ENCODE measurements at places on chromosomes 7 and 10. TPM values are rescaled to one million over a fixed set of nuclear protein-coding genes. Genes with fewer than 3 reads are reported as not detected.

TBX20 gene
- 1.1 TPM for total RNA-seq

OPN4 gene
- total RNA-seq, result 0.23 TPM

PRPS1L1 gene
- not detected for total RNA-seq

BTBD16 gene
- 0.37 TPM for total RNA-seq

C10orf62 gene
- total RNA-seq, result 0.45 TPM

ANKRD30A gene
- not detected for total RNA-seq

CYP2W1 gene
- total RNA-seq, result 0.63 TPM

SFXN4 gene
- total RNA-seq, result 18.3 TPM

ACTL6B gene
- not detected for total RNA-seq

GRCh38 chr7:13981070-13981469, 8.4 kb downstream of the ETV1 start:
- DNase-seq, result peak; percentile 89

DNA sequence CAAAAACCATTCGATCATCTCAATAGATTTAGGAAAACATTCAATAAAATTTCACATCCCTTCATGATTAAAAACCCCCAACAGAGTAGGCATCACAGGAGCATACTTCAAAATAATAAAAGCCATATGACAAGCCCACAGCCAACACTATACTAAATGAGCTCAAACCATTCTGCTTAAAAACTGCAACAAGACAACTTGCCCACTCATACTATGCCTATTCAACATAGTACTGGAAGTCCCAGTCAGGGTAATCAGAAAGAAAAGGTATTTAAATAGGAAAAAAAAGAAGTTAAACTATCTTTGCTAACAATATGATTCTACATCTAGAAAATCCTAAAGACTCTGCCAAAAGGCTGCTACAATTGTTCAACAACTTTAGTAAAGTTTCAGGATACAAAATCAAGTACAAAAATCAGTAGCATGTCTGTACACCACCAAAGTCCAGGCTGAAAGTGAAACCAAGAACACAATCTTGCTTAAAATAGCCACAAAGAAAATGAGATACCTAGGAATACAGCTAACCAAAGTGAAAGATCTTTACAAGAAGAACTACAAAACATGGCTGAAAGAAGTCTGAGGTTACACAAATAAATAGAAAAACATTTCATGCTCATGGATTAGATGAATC, 882.6 kb downstream of the GRM8 start:
- no peak for DNase-seq

- DNase-seq, result no peak
These were observed 237.4 kb downstream of the ELMO1 start for GRCh38 chr7:37211097-37211880.

DNA sequence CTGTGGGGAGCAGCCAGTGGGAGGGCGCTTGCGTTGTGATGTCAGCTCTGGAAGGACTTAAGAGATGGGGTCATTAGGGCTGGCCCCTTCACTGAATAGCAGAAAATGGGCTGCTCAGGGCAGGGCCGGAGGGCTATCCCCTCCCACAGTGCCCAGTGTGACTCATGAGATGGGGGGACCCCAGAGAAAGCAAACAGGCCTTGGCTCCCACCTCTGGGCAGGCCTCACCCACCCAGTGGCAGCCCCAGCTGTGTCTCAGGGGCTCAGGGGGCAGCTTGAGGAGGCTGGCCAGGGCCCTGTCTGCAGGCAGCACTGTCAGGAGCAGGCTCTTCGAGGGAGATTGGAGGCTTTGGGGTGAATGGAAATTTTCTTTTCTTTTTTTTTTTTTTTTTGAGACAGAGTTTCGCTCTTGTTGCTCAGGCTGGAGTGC, 168.3 kb downstream of the SLIT1 start:
- DNase-seq, result no peak

GRCh38 chr10:74234569-74234968, 83.5 kb downstream of the ADK start:
- DNase-seq, result no peak

DNA sequence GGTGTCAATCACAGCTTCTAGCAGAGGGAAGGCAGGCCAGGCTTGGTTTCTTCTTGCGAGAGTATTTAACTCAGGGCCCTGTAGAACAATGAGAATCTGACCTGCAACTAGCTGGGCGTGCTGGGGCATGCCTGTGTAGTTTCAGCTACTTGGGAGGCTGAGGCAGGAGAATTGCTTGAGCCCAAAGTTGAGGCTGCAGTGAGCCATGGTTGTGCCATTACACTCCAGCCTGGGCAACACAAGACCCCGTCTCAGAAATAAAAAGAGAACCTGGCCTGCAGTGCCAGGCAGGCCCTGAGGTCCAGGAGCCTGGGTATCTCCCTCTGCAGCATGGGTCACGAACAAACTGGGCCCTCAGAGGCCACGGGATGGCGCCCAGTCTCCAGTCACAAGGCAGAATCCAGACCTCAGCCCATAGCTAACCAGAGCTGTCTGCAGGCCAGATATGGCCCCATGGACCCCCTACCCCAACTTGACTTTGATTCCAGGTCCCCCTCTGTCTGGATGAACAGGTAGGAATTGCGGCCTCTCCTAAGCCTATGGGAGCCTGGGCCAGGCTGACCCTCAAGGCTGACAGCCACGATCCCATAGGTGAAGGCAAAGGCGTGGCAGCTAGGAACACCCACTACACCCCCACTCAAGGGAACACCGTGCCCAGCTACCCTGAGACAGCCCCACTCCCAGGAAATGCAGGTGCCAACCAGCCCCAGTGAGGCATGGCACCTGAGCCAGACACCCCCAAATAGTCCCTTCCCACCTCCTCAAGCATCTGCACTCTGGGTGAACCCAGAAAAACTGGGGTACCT, 102.7 kb upstream of the TNRC18 start:
- peak; percentile 46 for DNase-seq

- no peak for DNase-seq
These were observed 196.3 kb downstream of the CDCA7L start for GRCh38 chr7:21749378-21749777.

DNA sequence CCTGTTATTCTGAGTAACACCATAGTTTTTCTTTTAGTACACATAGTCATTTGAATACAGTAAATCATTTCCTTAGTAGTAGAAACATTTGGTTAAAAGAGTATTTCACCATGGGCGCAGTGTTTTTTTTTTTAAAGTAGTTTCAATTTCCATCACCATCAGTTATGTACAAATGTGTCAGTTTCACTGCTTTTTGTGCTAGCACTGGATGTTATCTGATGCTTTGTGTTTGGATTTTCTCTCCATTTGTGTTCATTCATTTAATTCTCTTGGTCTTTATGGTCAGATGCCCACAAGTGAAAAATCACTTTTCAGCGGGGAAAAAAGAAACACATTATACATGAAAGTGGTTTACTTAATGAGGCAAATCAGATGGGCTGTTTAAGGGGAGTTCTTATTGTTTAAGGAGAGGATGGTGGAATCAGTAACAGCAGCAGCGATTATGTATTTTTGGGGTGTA, 16.0 kb upstream of the HK1 start:
- DNase-seq, result no peak

DNA sequence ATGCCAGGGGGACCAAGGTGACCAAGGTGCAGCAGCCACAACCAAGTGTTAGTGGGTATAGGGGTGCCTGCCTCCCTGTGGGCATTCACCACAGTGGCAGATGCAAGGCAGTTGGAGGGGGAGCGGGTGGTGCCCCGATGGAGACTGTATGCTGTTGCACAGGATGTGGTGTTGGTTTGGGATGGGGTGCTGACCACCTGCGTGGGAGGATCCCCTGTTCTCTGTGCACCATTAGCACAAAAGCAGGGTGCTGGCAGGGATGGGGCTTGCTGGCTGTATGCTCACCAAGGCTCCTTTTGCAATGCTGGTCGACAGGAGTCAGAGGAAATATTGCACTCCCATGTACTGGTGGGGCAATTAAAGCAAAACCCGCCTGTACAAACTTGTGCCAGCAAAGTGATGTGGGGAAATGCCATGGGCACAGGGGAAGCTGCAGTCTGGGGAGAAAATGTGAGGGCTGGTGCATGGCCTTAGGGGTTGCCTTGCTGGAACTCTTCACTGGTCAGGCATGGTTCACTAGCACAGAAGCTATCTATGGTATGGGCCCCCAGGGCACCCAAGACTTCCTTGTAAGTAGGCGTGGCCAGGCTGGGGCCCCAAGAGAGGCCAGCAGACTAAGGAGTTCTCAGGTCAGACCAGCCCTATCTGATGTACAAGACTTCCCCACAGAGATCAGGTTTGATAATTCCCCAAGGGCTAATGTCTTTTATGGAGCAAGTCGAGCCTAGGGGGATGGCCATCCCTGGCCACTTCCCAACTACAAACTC, 51.9 kb upstream of the GNAT3 start:
- peak; percentile 95 for DNase-seq

GRCh38 chr7:100681491-100682227, 8.1 kb downstream of the GNB2 start:
- DNase-seq, result no peak

DNA sequence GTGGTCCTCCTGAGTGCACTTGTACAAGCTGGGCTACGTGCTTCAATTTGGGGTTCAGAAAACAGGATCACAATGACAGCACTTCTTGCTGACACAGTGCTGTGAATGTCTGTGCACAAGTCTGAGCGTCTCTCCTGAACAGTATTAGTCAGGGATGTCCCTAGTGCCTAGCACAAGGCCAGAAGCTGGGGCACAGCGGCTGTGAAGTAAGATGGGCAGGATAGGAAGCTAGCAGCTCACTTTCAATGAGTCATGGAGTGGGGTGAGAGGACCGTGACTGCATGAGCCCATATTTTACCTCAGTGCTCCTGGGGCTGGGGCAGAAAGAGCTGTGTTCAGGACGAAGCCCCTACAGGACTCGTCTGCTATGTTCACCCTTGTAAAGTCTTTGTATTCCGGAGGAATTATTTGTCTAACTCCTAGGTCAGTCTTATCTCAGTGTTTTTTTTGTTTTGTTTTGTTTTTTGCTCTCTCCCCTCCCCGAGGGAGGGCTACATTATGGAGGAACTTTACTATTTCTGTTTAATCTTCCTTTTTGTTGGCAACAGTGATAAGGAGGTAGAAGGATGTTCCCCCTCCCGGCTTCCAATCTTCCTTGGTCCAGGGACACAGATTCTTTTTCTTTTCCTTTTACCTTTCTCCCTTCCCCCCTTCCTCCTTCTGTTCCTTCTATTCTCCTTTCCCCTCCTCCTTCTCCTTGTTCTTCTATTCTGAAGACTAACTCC, 2.8 kb upstream of the LRMDA start:
- no peak for DNase-seq

GRCh38 chr10:45372251-45372951, 1.6 kb upstream of the ALOX5 start:
- DNase-seq, result no peak

DNA sequence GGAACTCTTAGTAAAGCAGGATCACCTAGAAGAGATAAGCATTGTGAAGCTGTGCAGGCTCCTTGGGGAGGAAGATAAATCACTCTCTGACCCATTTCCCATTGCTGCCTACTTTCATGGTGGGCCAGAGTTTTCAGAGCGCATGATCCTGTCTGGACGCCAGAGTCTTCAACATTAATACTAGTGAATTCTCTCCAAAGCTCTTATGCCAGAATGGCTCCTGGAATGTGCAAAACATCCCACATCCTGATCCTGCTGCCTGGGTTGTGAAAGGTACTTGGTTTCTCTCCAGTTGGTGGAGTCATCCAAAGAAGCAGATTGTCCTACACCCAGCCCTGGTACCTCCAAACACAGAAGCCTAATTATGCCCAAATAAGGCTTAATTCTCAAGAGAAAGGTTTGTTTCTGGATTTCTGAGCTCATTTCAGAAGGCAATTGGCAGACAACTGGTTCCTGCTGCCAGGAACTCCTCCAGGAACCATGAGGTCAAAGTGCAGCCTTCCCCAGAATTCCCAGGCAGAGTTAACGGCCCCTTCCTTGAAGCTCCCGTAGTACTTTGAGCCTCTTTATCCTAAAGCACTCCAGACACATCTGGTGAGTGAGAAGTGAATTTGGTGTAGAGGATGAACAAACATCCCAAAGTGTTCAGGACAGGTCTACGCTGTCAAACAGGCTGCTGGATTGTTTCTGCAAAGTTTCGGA, 495.2 kb downstream of the PLXNA4 start:
- DNase-seq, result no peak

- no peak for DNase-seq
These were observed 145.2 kb upstream of the ANK3 start for GRCh38 chr10:60534761-60535389.

- DNase-seq, result no peak
These were observed 267.9 kb downstream of the MAGI2 start for GRCh38 chr7:79185605-79186004.

DNA sequence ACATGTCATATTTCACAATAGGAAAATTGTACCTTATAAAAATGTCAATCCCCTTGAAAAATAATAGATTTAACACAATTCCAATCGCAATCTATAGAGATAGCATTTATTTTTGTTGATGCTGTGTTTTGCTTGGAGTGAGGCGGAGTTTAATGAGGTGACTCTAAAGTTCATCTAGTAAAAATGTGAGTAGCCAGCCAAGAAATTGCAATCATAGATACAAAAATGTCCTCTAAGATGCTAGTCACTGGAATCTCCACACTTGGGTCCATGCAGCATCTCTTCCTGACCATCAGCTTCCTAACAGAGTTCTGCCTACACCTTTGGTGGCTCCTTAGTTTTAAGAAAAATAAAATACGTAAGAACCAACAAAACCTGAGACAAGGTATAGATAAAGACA, 44.9 kb downstream of the GLI3 start:
- no peak for DNase-seq

DNA sequence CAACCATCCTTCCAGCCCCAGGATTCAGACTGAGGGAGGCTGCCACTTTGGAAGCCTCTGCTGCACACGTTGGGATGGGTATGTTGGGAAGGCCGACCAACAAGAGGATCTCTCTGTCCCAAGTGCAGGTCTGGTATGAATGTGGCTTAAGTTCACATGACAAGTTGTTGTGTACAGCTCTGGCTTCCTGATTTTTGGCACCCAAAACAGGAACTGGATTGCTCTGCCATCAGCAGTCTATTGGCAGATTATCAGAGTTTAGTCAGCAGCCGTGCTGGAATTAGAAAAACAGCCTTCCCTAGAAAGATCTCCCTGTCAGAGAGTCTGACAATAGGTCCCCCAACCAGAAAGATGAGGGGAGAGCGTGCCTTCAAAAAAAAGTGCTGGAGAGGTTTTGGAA, 66.9 kb downstream of the GOLGA7B start:
- no peak for DNase-seq

DNA sequence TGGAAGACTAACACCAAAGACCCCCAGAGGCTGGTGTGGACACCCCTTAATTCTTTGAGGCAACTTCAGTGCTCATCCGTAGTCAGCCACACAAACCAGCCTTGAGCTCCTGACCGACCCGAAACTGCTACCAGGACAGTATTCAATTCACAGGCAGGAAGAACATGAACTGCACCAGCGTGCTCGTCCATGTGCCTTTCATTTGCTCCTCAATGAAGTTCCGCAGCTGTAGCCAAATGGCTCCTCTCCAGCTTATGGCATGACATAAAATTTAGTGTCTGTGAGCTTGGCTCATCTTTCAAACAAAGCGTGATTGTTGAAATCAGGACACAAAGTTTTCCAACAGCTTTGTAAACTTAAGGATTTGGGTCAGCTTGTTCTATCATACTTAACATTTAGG, 144.1 kb upstream of the FAM171A1 start:
- no peak for DNase-seq

DNA sequence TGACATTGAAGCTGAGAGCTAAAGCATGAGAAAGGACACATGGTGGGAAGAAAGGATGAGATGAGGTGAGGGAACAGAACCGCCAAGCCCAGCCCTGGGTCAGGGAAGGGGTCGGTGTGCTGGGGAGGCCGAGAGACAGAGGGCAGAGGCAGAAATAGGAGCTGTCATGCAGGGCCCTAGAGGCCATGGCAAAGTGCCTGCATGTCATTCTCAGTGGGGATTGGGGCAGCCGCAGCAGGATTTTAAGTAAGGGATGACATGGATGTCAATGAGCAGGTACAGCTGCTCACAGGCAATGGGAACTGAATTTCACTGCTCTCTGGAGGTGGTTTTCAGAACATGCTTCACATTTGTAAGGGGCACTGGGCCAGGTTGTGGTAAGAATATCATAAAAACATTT, 227.4 kb downstream of the RAB11FIP2 start:
- no peak for DNase-seq

All from PC-9 (cell line).